T-helper 9 cell (primary cell): ENCODE measurements at places on chromosomes 13 and 19.

- no peak for DNase-seq
Observed at GRCh38 chr13:44591316-44591715, 15.2 kb upstream of the TSC22D1 start.

- DNase-seq, result no peak
Observed at GRCh38 chr19:6528544-6529121, 2.2 kb upstream of the TNFSF9 start.

DNA sequence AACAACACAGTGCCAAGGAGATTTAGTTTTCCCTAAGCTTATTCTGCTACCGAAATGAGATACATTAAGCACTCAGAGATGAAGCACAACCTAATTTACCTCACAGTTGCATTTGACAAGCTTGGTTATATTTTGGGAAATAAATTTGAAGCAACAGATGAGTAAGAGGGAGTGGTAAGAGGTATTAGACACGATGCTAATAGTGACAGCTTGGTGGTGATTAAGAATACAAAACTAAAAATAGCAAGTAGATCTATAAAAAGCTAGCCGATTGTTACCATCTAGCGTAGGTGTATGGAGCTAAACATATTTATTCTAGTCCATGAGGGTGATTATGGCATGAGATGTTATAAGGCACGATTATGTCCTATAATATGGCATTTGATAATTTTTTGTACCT lies 208.5 kb downstream of the PCCA start:
- DNase-seq, result no peak

DNA sequence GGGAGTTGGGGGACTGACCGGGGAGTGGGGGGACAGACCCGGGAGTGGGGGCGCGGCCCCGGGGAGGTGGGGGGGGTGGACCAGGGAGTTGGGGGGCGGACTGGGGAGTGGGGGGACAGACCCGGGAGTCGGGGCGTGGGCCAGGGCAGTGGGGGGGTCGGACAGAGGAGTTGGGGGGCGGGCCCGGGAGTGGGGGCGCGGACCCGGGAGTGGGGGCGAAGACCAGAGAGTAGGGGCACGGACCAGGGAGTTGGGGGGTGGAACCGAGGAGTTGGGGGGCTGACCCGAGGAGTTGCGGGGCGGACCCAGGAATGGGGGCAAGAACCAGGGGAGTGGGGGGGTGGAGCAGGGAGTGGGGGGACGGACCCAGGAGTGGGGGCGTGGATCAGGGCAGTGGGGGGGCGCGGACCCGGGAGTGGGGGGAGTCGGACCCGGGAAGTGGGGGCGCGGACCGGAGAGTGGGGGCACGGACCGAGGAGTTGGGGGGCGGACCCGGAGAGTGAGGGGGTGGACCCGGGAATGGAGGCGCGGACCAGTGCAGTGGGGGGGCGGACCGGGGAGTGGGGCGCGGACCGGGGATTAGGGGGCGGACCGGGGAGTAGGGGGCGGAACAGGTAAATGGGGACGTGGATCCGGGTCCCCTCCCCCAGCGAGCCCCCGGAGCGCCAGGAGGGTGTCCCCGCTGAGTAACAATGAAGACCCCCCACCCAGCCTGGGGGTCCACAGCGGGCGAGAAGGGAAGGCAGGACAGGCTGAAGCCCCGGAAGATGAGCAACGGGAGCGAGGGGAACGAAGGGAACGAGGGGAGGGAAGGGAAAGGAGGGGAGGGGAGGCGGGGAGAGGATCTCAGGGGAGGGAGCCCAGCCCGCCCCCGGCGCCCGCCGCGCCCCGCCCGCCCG lies 589 bp downstream of the R3HDM4 start:
- peak; percentile 43 for DNase-seq

GRCh38 chr19:5093297-5093928 lies 124.5 kb downstream of the KDM4B start:
- DNase-seq, result no peak

DNA sequence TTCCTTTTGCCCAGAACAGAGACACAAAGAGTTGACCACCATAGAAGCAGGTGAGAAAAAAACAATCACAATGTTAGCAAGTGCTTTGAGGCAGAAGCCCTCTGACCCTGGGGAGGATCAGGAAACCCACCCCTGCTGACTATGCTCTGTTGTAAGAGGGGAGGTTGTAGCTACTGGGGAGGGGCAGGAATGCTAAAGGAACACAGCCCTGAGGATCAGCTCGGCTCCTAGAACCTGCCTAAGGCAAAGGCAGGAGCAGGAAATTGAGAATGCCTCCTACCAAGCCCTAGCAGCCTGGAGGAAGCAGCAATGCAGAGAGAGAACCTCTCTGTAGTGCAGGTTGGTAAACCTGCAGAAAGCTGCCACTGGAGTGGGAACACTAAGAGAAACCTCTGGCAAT lies 624.0 kb upstream of the KLF12 start:
- no peak for DNase-seq

- no peak for DNase-seq
Observed at GRCh38 chr13:111855786-111856185, 211.2 kb upstream of the SOX1 start.
